ENCODE measurements at places on chromosomes 5 and 9. TPM values are rescaled to one million over a fixed set of nuclear protein-coding genes. Genes with fewer than 3 reads are reported as not detected.

KCTD16 gene
- 3.6 TPM for total RNA-seq

RAPGEF1 gene
- total RNA-seq: 42.1 TPM

TMC1 gene
- not detected for total RNA-seq

GRCh38 chr9:86644675-86645034, 290.4 kb upstream of the TUT7 start:
- no peaks in the 10 kb centered on the region for H3K36me3 ChIP-seq
- H3K27ac ChIP-seq: no peak overlapping the region
- H3K4me3 ChIP-seq: no peak overlapping the region
- H3K4me1 ChIP-seq: no peaks in the 10 kb centered on the region
- no peaks in the 10 kb centered on the region for H3K27me3 ChIP-seq

- DNase-seq: no peak
- peaks cover 85% of the 10 kb centered on the region for H3K36me3 ChIP-seq
- H3K4me3 ChIP-seq: no peak overlapping the region
These were observed 16.6 kb downstream of the TUT7 start for GRCh38 chr9:86337469-86338108.

DNA sequence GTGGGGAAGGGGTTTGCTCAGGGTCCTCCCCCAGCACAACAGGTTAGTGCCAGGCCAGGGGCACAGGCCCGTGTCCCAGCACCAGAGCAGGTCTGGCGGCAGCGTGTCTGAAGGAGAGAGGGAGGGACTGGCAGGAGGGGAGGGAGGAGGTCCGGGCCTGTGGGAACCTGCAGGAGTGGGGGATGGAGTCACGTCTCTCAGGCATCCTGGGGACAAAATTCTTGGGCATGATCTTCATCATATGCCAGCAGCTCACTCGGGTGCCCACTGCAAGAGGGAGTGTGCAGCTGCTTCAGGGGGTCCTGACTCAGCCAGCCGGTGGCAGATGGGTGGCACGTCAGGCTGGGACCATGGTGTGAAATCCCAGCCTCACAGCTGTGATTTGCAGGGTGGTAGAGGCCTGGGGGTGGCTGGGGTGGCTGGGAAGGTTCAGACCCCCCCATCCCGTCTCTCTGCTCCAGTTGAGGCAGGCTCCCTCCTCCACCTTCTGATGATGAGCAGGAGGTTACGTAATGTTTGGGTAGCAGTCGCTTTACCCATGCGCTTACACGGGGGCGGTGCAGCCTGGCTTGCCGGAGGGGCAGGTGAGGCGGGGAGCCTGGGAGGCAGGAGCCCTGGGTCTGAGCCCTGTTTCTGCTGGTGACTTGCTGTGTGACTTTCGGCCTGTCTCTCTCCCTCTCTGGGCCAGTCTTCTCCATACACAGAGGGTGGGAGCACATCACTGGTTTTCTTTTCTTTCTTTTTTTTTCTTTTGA, 40.5 kb downstream of the NCS1 start:
- no peaks in the 10 kb centered on the region for H3K36me3 ChIP-seq
- H3K27me3 ChIP-seq: no peaks in the 10 kb centered on the region
- DNase-seq: peak; percentile 56
- H3K4me1 ChIP-seq: peaks cover 18% of the 10 kb centered on the region
- H3K4me3 ChIP-seq: no peak overlapping the region
- H3K27ac ChIP-seq: no peak overlapping the region

GRCh38 chr5:180235077-180235476, 26.1 kb upstream of the RASGEF1C start:
- DNase-seq: no peak
- H3K27me3 ChIP-seq: no peaks in the 10 kb centered on the region
- H3K27ac ChIP-seq: no peak overlapping the region
- H3K4me1 ChIP-seq: no peaks in the 10 kb centered on the region
- H3K4me3 ChIP-seq: no peak overlapping the region
- H3K36me3 ChIP-seq: peaks cover 32% of the 10 kb centered on the region

- no peak overlapping the region for H3K4me3 ChIP-seq
- peaks cover 24% of the 10 kb centered on the region for H3K4me1 ChIP-seq
- H3K27me3 ChIP-seq: no peaks in the 10 kb centered on the region
- H3K27ac ChIP-seq: peak overlapping the region; percentile 81
These were observed 24.9 kb downstream of the TCF7 start for GRCh38 chr5:134139377-134139851.
